Neural crest cell (in vitro differentiated cells): ENCODE measurements at places on chromosomes 13 and 19.

DNA sequence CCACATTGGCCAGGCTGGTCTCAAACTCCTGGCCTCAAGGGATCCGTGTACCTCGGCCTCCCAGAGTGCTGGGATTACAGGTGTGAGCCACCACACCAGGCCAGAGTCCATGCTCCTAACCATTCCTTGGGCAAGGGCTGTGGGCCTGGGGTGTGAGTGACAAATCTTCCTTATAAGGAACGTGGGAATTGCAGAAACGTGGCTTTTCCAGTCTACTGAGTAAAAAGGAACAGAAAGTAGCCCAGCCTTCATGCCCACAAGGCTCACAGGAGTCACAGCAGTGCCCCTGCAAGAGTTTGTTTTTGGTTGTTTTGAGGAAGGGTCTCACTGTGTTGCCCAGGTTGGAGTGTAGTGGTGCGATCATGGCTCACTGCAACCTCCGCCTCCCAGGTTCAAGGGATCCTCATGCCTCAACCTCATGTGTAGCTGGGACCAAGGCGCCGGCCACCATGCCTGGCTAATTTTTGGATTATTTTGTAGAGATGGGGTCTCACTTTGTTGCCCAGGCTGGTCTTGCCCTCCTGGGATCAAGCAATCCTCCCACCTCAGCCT lies 5.1 kb downstream of the MYPOP start:
- DNase-seq: no peak

DNA sequence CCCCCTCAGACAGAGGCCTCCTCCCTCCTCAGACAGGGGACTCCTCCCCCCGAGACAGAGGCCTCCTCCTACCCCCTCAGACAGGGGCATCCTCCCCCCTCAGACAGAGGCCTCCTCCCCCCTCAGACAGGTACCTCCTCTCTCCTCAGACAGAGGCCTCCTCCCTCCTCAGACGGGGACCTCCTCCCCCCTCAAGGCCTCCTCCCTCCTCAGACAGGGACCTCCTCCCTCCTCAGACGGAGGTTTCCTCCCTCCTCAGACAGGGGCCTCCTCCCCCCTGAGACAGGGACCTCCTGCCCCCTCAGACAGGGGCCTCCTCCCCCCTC lies 13.9 kb downstream of the C3 start:
- no peak for DNase-seq

DNA sequence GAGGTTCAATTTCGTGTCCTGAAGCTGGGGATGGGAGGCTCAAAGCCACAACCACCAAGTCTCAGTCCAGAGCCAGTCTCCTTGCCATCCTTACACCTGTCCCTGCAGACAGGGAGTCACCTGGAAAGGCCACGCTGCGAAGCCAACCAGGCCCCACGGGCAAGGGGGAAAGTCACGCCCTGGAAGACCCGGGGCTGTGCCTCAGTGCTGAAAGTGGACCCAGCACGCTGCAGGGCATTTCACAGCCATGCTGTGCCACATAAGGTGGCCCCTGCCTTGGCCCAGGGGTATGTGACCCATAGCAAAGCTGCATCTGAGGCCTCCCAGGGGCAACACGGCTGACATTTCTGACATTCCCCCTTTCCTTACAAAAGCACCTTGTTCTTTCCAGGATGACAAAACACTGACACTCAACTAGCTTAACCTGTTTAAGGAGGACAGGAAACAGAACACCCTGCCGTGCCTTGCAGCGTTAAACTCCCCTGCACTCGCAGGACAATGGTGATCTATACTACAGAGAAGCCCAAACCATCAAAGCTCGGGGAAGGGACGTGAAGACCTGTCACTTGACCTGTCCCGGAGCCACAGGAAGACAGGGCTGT lies 14.8 kb downstream of the CHERP start:
- no peak for DNase-seq

GRCh38 chr19:1744133-1744665 lies 9.1 kb upstream of the ONECUT3 start:
- DNase-seq: no peak

- DNase-seq: no peak
Observed at GRCh38 chr19:14402332-14403144, 16.6 kb downstream of the DDX39A start.

- DNase-seq: no peak
Observed at GRCh38 chr13:48780713-48781341, 127.1 kb downstream of the CYSLTR2 start.

DNA sequence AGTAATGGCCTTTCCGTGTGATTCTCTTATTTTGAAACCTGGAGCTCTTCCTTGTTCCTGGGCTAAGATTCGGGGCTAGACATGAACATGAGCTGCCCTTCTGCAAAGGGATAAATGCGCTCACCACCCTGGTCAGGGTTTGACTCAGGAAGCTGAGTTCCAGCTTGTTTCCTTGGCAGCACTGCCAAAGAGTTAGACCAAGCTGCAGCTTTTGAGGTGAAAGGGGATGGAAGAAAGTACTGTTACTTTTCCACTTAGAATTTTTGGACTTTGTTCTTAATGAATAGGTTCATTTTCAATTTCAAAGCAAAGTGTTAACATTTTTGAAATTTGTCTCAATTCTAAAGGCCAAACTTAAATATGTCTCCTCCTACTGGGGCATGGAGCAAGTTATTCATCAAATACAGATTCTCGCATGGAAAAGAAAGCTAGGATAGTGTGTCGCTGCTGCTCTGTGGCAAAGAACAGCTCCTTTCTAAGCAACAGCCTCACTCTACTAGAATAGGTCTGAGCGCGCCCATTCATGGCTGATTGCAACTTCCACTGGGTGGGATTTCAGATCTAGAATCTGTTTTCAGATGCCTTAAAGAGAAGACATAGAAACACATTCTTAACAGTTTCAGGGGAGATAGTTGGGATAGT lies 2.2 kb downstream of the RGCC start:
- no peak for DNase-seq

- DNase-seq: no peak
Observed at GRCh38 chr19:28553005-28553404, 659.9 kb downstream of the UQCRFS1 start.

DNA sequence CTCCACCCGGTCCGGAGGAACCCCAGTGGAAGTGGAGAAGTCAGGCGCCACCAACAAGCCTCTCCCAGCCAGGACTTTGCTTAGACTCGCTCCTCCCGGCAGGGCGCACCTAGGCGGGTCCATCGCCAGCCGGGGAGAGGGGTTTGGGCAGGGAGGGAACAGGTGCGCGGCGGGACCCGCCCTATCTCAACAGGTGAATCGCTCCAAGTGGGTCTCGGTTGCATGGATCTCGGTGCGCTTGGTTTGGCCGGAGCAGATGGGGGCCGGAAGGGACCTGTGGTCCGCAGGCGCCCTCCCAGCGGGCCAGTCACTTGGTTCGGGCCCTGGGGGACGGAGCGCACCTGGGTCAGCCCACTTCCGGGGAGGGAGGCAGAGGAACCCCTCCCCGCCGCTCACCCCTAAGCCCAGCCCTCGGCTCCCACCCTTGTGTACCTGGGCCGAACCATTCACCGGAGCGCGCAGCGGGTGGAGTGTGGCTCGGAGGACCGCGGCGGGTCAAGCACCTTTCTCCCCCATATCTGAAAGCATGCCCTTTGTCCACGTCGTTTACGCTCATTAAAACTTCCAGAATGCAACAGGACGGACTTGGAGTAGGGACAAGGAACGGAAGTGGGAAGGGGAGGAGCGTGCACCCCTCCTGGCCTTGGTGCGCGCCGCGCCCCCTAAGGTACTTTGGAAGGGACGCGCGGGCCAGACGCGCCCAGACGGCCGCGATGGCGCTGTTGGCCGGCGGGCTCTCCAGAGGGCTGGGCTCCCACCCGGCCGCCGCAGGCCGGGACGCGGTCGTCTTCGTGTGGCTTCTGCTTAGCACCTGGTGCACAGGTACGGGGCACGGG lies at the start of gene LSR:
TSS of gene LSR (plus strand) at position 693 of the 836 bp plus-strand sequence. CDS start at position 714, 21 bp downstream.
- DNase-seq: no peak

GRCh38 chr13:97141564-97142005 lies 80.5 kb upstream of the MBNL2 start:
- peak; percentile 25 for DNase-seq

- no peak for DNase-seq
Observed at GRCh38 chr13:95117092-95117491, 184.2 kb downstream of the ABCC4 start.

GRCh38 chr13:110643768-110644421 lies 28.6 kb downstream of the NAXD start:
- no peak for DNase-seq

GRCh38 chr19:56098731-56099568 lies 22.1 kb downstream of the ZNF787 start:
- DNase-seq: no peak

DNA sequence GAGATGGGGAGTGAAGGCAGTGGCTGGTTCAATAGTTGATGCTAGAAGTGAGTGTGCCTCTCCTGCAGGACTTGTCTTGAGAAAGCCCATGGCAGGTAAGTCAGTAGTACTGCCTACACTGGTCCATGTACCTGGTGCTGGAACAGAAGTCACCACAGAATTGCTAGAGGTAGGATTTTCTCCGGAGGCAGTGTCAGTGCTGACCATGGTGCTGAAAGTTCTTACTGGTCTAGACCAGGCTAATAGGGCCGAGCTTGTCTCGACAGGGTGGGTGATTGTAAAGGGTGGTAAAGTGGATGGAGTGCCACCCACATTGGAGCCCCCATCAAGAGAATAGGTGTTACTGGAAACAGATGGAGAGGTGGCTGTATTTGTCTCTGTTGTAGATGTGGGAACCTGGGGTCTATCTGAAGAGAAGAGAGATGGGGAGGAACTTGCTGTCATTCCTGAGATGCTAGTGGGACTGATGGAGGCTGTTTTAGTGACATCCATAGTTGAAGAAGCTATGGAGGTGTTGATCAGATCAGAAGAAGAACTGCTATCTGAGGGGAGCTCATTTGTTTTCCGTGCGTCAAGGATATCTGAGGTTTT lies 36.6 kb downstream of the MUC16 start:
- no peak for DNase-seq

GRCh38 chr13:46473806-46474205 lies 79.2 kb upstream of the LRCH1 start:
- DNase-seq: no peak

GRCh38 chr19:37902668-37903067 lies 3.7 kb downstream of the WDR87 start:
- DNase-seq: peak; percentile 90

DNA sequence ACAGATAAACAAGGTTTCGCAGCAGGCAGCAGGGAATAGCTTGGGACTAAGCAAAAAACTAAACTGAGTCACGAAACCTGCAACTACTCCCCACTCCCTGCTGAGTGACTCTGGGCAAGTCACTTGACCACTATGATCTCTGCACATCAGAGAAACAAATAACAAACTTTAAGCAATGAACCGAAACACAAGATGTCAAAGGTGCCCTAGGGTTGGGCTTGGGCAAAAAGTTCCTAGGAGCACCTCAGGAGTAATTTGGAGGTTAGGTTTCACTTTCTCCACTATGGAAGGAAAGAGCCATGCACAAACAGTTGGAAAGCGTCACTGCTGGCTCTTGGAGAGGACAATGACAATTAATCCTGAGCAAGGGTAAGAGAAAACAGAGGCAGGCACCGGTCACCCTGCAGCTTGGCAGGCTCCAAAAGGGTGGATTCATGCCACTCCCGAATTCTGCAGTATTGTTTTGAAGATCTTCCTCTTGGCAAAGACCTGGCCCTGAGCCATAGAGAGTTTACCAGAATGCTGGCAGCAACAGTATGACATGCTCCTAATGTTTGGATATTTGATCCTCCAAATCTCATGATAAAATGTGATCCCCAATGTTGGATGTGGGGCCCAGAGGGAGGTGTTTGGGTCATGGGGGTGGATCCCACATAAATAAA lies 60.3 kb downstream of the CRYL1 start:
- DNase-seq: no peak

GRCh38 chr13:51632591-51633362 lies 48.5 kb downstream of the WDFY2 start:
- DNase-seq: peak; percentile 49

DNA sequence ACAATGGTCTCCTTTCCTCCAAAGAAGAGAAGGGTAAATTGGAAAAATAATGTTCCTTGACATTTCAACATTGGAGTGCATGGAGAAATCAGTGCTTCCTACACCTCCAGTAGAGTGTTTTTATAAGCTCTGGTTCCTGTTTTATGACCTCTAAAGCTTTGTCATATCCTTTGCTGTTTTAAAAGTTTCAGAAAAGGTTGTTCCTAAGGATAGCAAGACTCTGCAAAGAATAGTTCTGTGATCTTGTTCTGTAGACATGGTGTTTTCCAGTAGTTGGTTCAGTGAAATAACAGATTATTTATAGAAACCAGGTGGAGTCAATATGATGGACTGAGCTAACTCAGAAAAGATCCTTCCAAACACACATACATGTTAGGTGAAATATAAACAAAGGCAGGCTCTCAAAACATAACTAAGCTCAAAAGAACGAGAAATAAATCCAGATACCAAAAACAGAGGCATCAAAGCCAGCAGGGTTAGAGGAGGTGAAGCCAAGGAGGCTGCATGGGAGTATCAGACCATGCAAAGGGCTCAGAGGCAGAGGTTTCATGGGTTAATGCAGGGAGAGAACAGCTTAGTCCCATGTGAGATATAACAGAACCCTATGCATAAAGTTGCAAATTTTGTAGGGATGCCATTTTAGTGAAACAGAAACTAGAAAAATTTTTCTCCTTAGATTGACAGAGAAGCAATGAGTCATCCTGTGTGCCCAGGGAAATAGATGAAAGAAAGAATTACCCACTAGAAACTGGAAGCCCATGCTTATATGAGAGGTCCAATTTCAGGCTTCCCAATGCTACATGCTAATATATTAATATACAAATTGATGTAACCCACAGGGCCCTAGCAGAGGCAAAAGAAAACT lies 44.3 kb downstream of the SHISA2 start:
- no peak for DNase-seq

GRCh38 chr13:27919934-27920676 lies at the start of gene PDX1:
TSS of gene PDX1 (plus strand) at chr13:27920000. CDS start at chr13:27920139, 139 bp downstream.
- no peak for DNase-seq

DNA sequence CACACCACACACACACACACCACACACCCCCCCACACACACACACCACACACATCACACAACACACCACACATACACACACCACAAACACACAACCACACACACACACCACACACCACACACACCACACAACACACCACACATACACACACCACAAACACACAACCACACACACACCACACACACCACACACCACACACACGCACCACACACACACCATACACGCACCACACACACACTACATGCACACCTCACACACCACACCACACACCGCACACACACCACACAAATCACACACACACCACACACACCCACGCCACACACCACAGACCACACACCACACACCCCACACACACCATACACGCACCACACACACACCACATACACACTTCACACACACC lies 83.5 kb downstream of the ZNF557 start:
- no peak for DNase-seq

DNA sequence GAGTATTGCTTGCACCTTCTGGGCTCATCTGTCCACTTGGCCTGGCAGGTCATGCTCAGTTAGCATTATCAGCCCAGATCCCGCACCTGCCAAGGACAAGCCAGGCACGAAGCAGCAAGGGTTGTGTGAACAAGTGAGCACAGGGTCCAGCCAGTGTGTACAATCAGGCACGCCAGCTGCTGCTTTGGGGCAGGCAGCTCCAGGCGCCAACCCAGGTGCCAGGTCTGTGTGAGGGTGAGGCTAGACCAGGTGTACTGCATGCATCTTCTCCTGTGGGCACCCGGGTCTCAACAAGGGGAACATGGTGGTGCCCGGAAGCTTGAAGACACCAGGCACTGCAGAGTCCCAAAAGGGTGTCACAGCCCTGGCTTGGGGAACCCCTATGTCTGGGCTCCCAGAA lies 1446.8 kb downstream of the PCDH9 start:
- no peak for DNase-seq

GRCh38 chr19:6736917-6737283 lies 480 bp downstream of the GPR108 start:
- no peak for DNase-seq
